ENCODE measurements at places on chromosomes 12 and 14. TPM values are rescaled to one million over a fixed set of nuclear protein-coding genes. Genes with fewer than 3 reads are reported as not detected.

Gene SLC39A9
- total RNA-seq = 43.9 TPM

Gene MAP3K12
- total RNA-seq = 19.9 TPM

DNA sequence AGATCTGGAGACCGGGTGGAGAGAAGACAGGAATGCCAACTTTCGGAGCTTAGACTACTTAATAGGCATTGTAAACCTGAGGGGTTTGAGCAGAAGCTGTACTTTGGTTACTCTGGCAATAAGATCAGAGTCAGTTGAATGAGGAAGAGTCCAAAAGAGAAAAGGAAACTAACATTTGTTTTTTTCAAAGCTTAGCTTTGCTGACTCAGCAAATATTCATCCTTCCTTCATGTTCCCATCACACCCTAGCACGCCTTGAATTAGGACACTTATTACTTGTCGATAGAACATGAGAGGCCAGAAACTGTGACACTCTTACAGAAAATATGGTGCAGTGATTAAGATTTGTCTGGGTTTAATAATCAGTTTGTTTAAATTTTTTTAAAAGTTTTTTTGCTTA lies 266.9 kb upstream of the ATP2B1 start:
- no peaks in the 10 kb centered on the region for H3K36me3 ChIP-seq
- no peak overlapping the region for H3K4me3 ChIP-seq
- no peak overlapping the region for H3K27ac ChIP-seq
- DNase-seq = no peak
- peaks cover 13% of the 10 kb centered on the region for H3K4me1 ChIP-seq

Gene KLRD1
- total RNA-seq = 0.63 TPM

Gene ZDHHC22
- not detected for total RNA-seq

Gene NFATC4
- 38.8 TPM for total RNA-seq

DNA sequence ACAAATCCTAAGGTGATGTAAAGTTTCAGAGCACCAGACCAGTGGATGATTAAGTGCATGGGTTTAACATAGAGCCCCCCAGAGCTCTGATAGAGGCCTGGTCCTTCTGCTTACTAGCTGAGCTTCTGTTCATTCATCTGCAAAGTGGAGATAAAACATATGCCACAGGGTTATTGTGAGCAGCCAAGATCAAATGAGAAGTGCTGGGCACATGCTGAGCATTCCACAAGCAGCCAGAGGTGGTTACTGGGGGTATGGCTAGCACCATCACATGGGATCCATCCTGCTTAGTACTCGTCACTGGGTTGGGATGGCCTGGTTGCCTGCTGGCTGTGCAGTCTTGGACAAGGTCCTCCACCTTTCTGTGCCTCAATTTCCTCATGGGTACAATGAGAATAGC lies 18.0 kb upstream of the SMUG1 start:
- H3K4me3 ChIP-seq = no peak overlapping the region
- DNase-seq = no peak
- H3K4me1 ChIP-seq = no peaks in the 10 kb centered on the region
- H3K27me3 ChIP-seq = peaks cover 74% of the 10 kb centered on the region

DNA sequence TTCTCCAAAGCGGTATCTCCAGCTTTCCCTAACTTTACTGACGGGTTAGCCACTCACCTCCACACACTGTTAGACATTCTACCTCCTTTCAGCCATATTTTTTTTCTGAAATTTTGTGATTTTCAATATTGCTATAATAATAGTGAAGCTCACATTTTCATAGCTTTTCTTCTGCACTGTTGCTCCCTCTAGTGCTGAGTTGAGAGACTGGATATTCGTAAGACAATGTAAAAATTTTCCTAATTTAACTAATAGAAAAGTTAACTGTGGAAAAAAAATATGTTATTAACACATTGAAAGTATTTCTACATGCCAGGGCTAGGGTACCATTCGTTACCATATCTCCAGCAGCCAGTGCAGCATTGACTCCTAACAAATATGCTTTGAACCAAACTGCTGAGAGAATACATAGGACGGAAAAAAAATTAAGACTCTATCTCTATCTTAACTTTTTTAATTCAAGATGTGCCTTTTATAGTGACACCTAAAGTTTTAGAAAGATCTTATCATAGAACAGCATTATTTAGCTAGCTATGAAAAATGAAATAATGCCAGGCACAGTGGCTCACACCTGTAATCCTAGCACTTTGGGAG lies 48.7 kb upstream of the ABCC9 start:
- H3K27ac ChIP-seq = no peak overlapping the region
- no peaks in the 10 kb centered on the region for H3K27me3 ChIP-seq
- DNase-seq = no peak
- no peak overlapping the region for H3K4me3 ChIP-seq
- no peaks in the 10 kb centered on the region for H3K4me1 ChIP-seq
- H3K36me3 ChIP-seq = no peaks in the 10 kb centered on the region

DNA sequence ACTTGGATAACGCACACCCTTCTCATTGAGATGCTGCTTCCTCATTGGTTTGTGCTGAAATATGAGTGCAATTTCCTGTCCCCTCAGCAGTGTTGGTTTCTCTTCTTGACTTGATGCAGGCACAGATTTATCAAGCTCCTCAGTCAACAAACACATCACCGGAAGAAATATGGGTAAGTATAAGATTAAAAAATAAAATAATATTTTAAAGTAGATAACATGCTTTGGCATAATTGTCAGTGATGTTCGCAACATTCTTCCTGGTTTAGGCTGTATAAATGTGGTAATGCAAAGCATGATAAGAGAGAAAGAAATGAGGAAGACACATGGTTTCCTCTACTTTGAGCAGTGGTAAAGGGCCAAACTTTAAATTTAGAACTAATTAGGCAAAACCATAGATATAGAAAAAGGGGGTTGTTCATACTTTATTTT lies at the start of gene GPR65:
GPR65 (plus strand) TSS at position 86 of the 432 bp plus-strand sequence. CDS start 5,713 bp downstream, outside the sequence.
- peak within 1 kb of the TSS; percentile 2 for H3K4me3 ChIP-seq
- no peak within 1 kb of the TSS for H3K27ac ChIP-seq
- DNase-seq = no peak
- no peaks in the 10 kb centered on the region for H3K27me3 ChIP-seq
- H3K4me1 ChIP-seq = no peaks in the 10 kb centered on the region

DNA sequence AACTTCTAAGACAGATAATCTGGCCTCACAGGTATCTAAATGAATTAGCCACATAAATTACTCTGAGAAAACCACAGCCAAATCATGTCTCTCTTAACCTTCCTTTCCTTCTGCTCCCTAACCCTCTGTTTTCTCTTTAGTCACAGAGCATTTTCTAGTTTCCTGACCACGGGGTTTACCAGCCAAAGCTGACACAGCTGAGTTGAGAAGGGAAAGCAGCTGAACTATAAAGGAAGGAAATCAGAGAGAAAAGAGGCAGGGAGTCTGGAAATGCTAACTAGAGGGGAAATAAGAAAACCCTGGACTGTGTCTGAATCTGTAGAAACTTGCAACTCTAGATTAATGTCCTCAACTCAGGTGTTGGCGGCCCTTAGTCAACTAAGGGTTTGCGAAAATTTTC lies 24.4 kb downstream of the ANKS1B start:
- no peak overlapping the region for H3K4me3 ChIP-seq
- H3K27ac ChIP-seq = no peak overlapping the region
- DNase-seq = no peak
- H3K36me3 ChIP-seq = no peaks in the 10 kb centered on the region
- H3K27me3 ChIP-seq = no peaks in the 10 kb centered on the region

DNA sequence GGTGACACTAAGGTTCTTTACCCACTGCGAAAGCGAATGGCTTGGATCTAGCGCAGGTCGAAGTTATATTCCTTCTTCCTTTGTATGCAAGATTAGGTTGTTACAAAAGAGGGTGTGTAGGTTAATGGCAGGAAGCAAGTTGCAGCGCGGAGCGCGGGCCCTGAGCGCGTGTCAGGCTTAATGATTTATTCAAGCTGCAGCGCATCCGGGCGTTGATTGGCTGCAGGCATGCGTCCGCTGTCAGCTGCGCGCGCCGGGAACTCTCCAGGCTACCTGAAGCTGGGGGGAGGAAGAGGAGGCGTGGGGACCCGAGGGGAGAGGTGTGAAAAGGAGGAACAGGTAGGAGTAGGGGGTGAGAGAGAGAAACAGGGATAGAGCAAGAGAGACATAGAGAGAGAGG lies 7.4 kb downstream of the ASCL1 start:
- peaks cover 36% of the 10 kb centered on the region for H3K27me3 ChIP-seq
- no peak for DNase-seq
- H3K36me3 ChIP-seq = no peaks in the 10 kb centered on the region
- no peaks in the 10 kb centered on the region for H3K4me1 ChIP-seq
- H3K4me3 ChIP-seq = peak overlapping the region; percentile 7
- H3K27ac ChIP-seq = no peak overlapping the region

- no peak overlapping the region for H3K4me3 ChIP-seq
- no peak for DNase-seq
- no peaks in the 10 kb centered on the region for H3K36me3 ChIP-seq
- H3K4me1 ChIP-seq = no peaks in the 10 kb centered on the region
These were observed 75.9 kb upstream of the CRY1 start for GRCh38 chr12:107169200-107169599.

Gene CKAP4
- total RNA-seq = 31.3 TPM

DNA sequence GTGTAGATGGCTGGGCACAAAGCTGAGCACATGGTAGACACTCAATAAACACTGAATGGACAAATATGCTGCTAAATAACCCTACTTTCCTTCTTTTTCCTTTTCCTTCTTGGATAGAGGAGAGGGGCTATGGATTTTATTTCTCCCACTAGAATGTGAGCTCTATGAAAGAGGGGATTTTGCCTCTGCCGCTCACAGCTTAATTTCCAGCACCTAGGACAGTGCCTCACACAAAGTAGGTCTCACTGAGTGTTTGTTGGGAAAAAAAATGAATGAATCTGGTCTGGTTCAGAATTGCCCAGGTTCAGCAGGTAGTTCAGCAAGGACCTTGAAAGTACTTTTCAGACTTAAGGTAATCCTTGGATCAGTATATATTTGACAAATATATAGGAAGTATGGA lies 65.5 kb downstream of the WSCD2 start:
- H3K27me3 ChIP-seq = no peaks in the 10 kb centered on the region
- H3K4me1 ChIP-seq = peaks cover 38% of the 10 kb centered on the region
- peaks cover 6% of the 10 kb centered on the region for H3K36me3 ChIP-seq
- H3K4me3 ChIP-seq = no peak overlapping the region

Gene SMOC1
- 0.57 TPM for total RNA-seq

GRCh38 chr12:99611117-99611516 lies 36.4 kb upstream of the GARIN6 start:
- no peaks in the 10 kb centered on the region for H3K36me3 ChIP-seq
- no peak overlapping the region for H3K4me3 ChIP-seq
- no peak overlapping the region for H3K27ac ChIP-seq
- H3K4me1 ChIP-seq = no peaks in the 10 kb centered on the region
- no peaks in the 10 kb centered on the region for H3K27me3 ChIP-seq

Gene STYK1
- not detected for total RNA-seq

- no peaks in the 10 kb centered on the region for H3K27me3 ChIP-seq
- no peaks in the 10 kb centered on the region for H3K4me1 ChIP-seq
- no peak overlapping the region for H3K4me3 ChIP-seq
- no peak for DNase-seq
- no peaks in the 10 kb centered on the region for H3K36me3 ChIP-seq
These were observed 13.0 kb upstream of the OR6J1 start for GRCh38 chr14:22656945-22657731.

Gene TAS2R7
- not detected for total RNA-seq

Measured in esophagus muscularis mucosa (tissue), 4 donors.